ENCODE measurements at places on chromosomes 12 and 14.

DNA sequence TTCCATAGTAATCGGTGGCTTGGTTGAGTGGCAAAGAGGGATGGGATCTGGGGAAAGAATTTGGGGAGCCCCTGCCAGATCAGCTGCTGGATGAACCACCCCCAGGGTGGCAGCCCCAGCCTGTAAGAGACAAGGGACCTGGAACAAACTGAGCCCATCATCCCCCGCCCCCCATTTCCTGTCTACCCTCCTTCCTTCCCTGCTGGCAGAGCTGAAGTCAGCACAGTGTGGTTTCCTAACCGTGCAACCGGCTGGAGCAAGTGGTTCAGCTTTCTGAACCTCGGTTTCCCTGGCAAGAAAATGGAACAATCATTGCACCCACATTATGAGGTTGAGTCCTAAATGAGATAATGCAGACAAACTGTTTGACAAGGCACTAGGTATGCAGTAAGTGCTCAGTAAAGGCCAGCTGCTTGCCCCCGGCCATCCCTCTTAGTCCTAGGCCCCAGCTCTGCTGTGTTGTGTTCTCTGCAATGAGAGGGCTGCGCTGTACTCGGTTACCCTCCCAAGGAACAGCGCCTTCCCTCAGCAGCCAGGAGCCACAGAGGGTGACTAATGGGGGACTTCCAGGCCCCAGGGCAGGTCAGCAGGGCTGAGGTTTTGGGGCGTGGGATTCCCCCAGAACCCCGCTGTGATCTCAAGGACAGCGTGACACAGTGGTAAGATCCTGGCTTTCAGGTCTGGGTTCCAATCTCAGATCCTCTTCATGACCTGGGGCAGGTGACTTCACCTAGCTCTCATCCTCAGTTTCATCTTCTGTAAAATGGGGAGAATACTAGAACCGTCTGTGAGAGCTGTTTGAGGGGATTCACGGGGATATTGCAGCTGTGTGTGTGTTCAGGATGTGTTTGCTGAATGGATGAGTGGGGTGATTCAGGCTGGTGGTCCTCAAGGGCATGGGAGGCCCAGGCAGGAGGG, 16.5 kb downstream of the SELPLG start:
- DNase-seq, result no peak

DNA sequence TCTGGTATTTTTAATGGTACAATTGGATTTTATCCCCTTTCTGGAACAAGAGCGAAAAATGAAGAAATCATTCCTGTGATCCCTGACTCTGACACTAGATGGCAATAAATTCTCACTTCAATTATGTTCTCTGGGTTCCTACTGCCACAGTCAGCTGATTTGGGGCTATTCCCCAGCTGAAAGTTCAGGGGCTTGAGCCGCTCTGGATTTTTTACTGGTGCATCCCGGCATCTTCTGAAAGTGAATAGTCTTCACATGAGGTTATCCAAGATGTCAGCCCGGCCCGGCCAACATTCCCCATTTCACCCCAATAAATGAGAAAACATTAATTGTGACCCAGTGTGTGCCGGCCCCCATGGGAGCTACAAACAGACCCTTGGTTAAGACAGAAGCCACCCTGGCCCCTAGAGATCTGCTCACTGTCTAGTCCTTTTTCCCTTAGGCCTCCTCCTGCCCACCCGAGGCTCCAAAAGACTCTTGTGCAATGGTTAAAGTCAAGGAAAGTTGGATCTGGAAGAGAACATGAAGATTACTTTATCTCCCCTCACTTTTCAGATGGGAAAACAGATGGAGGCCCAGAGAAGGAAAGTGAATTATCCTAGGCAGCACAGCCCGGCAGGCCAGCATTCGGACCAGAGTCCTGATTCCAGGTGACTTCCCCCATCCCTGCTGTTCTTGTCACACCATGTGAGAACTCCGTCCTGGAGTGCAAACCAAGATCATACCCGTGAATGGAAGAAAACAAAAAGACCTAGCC, 20.8 kb downstream of the CKAP4 start:
- DNase-seq, result no peak

GRCh38 chr12:117071009-117071408, 28.2 kb downstream of the TESC start:
- DNase-seq, result no peak

- DNase-seq, result no peak
These were observed 141.8 kb downstream of the MYRFL start for GRCh38 chr12:69966839-69967238.

DNA sequence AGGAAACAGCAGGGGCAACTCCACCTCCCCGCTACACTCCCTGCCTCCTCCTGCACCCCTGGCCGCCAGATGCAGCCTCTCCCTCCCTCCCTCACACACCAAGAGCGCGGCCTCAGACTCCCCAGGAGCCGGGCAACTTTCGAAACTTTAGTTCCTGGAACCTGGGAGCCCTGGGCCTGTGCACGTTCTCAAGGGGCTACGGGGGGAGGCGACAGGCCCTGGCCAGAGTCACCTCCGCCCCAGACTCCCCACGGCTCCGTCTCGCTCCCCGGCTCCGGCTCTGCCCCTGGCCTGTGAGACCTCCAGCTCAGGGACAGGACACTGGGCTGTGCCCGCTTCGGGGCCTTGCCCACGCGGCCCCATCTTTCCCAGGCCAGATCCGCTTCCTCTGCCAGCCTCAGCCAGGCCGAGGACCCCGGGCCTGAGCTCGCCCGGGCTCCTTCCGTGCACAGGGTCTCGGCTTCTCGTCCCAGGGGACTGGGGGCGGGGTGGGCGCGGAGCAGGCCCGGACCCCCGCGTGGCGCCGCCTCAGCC, 5.5 kb downstream of the AMN start:
- DNase-seq, result no peak

GRCh38 chr12:51970904-51971646, 19.6 kb downstream of the ACVR1B start:
- DNase-seq, result no peak

All from BJ (cell line).